ENCODE measurements at places on chromosomes 1 and 21. TPM values are rescaled to one million over a fixed set of nuclear protein-coding genes. Genes with fewer than 3 reads are reported as not detected.

The PROX1 gene
- 0.49 TPM for total RNA-seq

The CGN gene
- total RNA-seq = 0.71 TPM

- peak; percentile 19 for DNase-seq
Measured at GRCh38 chr1:236063919-236064673, 794 bp downstream of the NID1 start.

The TRAF3IP3 gene
- total RNA-seq = not detected

DNA sequence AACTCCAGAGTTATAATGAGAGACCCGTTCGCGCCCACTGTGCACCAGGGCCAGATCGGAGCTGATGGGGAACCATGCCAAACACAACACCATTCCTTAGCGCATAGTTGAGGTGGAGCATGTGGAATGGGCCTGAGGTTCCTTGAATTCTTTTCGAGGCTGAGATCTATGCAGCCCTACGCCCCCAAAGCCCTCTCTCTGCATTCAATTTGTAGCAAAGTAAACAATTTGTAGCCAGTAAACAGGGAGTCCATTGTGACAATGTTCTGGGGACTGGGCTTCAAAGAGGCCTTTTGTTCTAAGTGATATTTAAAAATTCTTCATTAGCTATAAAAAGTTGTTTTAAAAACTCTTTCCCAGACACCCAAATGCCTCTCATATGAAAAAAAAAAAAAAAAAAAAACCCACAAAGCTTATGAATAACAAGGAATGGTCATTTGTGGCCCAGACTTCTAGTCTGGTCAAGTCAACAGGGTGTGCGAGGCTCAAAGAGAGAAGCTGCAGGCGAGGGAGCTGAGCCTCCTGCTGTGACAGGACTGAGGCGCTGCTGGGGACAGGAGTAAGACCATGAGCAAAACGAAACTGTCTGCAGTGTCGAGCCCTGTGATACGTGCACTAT, 30.6 kb upstream of the KCNE2 start:
- DNase-seq = no peak

- peak; percentile 60 for DNase-seq
Measured at GRCh38 chr1:161792740-161793139, 26.6 kb downstream of the ATF6 start.

DNA sequence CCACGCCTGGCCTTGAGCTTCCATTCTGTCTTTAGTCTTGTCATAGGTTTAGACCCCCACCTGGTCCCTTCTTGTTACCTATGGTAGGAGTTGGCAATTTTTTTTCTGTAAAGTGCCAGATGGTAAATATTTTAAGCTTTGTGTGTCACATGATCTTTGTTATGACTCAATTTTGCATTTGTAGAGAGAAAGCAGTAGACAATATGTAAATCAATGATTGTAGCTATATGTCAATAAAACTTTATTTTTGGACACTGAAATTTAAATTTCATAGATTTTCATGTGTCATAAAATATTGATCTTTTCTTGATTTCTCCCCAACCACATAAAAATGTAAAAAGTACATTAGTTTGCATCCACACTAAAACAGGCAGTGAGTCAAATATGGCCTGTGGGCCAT, 8.0 kb downstream of the MKNK1 start:
- no peak for DNase-seq

GRCh38 chr1:180152588-180152987, 2.1 kb upstream of the QSOX1 start:
- DNase-seq = no peak

The TPTE gene
- total RNA-seq = not detected

The LAPTM5 gene
- total RNA-seq = 4.0 TPM

The CORT gene
- total RNA-seq = not detected

The XCL2 gene
- not detected for total RNA-seq

The VPS72 gene
- total RNA-seq = 65.7 TPM

- DNase-seq = no peak
Measured at GRCh38 chr1:42966688-42967612, 8.3 kb upstream of the SLC2A1 start.

DNA sequence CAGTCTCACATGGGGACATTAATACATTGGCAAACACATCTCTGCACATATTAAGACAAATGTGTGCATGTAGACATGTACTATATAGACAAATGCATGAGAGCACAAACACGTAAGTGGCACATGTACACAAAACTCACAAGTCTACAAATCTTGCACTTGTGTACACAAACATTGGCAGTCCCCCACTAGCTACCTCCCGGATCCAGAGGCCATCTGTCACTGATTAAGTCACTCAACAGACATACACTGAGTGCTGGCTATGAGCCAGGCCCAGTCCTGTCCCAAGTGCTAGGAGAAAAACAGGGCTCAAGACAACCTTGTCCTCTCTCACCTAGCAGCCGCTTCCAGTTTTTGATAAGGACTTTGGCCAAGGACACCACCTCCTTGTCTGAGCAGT, 7.0 kb downstream of the TCEA3 start:
- no peak for DNase-seq

DNA sequence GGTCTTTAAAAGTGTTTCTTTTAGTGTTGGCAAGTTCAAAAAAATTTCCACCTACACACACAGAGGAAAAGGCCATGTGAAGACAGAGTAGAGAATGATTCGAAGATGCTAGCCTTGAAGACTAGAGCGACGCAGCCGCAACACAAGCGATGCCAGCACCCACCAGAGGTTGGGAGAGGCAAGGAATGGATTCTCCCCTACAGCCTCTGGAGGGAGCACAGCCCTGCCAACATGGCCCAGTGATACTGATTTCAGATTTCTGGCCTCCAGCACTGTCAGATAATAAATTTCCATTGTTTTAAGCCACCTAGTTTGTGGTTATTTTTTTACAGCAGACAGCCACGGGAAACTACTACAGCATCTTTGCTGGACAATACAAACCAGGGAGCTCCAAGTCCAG, 6.9 kb upstream of the ADAR start:
- DNase-seq = no peak

The ATP1A1 gene
- total RNA-seq = 228 TPM

DNA sequence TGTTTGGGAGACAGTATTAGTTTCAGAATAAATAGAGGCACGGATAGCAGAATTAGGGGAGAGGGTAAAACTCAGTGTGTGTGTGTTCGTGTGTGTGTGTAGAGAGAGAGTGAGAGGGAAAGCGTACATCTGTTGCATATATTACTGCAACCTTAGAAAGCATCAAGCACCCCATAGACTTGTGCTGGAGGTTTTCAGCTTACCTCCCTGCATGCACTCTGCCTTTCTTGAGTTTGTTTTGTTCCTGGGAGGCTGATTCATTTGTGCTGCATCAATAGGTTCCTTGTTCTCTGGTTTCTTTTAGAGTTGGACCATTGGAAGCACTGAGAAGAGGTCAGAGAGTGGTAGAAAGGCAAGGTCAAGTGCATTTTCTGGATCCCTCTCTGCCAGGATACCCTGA, 104.4 kb upstream of the KCNK1 start:
- DNase-seq = no peak

- DNase-seq = no peak
Measured at GRCh38 chr1:7196036-7196911, 411.0 kb downstream of the CAMTA1 start.

The CHRM3 gene
- total RNA-seq = not detected

- no peak for DNase-seq
Measured at GRCh38 chr1:83065952-83066727, 932.8 kb downstream of the TTLL7 start.

DNA sequence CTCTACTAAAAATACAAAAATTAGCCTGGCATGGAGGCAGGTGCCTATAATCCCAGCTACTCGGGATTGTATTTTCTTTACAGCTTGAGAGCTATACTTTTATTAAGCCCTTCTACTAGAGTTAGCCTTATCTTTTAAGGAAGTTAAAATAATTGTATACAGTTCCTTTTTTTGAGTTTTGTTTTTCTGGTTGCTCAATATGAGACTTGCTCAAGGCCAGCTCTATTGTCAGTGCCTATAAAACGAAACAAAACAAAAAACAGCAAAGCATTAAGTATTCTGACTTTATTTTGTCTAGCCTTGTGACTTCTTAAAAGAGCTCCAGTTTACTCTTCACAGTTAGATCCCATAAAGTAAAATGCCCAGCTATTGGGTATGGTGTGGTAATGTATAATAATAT, 17.2 kb downstream of the PKN2 start:
- DNase-seq = no peak

DNA sequence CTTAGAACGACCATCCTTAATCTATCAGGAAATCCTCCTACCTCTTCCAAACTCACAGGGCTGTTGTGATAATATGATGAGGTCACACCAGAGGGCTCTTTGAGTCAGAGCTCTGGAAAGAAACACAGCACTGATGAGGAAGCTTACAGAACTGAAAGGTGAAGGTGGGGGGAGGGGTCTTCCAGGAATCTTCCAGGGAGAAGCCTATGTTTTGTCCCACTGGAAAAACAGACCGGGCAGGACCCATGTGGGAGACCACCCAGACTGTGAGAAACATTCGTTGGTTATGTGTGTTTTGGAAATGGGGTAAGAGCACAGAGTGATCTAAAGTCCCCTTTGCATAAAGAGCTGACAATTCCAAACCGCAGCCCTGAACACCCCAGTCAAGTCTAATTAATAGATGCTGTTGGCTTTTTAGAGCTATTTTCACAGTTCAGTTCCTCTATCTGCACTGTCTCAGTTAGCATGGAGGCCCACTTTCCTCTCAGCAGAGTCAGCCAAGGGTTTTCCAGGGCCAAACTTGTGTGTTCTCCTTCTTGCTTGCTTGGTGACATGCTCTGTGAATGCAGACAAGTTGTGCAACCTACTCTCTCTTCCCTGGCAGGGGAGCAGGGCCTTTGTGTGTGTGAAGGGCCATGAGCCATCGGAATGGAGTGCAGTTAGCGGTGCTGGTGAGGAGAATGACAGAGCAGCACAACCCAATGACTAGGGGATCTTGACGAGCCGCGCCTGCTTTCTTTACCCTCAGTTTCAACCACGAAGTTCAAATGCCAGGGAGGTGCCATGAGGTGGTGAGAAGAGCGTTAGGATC, 12.3 kb downstream of the PHLDA3 start:
- no peak for DNase-seq

The RAD54L gene
- total RNA-seq = 7.4 TPM

The KCNH1 gene
- not detected for total RNA-seq

The LCE1F gene
- not detected for total RNA-seq

GRCh38 chr1:174874331-174875053, 125.3 kb upstream of the CACYBP start:
- no peak for DNase-seq

- no peak for DNase-seq
Measured at GRCh38 chr21:42377211-42377950, 11.0 kb upstream of the TFF1 start.

GRCh38 chr1:8560611-8561544, 243.0 kb downstream of the SLC45A1 start:
- DNase-seq = peak; percentile 20

DNA sequence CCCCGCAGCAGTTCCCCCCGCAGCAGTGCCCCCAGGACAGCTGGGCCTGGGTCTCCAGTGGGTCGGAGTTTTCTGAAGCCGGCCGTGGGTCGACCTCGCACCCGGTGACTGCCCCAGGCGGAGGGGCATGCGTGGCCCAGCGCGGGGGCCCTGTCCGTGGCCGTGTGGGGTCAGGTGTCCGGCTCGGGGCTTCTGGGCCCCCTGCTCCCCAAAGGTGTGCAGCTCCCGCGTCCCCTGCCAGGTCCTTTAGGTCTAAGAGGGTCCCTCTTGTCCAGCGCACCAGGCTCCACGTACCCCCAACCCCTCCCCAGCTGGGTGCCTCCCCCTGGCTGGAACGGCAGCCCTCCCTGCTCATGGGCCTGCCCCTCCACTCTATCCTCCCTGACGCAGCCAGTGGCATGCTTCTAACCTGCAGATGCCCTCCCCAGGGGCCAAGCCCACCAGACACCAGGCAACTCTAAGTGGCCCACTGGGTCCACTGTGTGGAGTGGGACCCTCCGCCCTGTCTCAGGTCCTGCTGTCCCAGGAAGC, 5.9 kb upstream of the HES4 start:
- no peak for DNase-seq

DNA sequence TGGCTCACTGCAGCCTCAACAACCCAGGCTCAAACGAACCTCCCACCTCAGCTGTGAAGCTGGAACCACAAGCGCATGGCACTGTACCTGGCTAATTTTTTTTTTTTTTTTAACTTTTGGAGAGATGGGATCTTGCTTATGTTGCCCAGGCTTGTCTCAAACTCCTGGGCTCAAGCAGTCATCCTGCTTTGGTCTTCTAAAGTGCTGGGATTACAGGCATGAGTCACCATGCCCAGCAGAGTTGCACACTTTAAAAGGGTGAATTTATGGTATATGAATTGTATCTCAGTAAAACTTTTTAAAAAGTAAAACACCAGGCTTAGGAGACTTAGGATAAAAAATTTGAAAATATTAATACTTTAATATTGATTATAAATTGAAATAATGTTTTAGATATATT, 99.1 kb downstream of the CLEC20A start:
- DNase-seq = no peak

The TSEN15 gene
- 30.0 TPM for total RNA-seq

GRCh38 chr1:203649999-203650836, 23.6 kb downstream of the ATP2B4 start:
- no peak for DNase-seq

GRCh38 chr1:203166192-203166940, 9.3 kb downstream of the MYBPH start:
- no peak for DNase-seq

DNA sequence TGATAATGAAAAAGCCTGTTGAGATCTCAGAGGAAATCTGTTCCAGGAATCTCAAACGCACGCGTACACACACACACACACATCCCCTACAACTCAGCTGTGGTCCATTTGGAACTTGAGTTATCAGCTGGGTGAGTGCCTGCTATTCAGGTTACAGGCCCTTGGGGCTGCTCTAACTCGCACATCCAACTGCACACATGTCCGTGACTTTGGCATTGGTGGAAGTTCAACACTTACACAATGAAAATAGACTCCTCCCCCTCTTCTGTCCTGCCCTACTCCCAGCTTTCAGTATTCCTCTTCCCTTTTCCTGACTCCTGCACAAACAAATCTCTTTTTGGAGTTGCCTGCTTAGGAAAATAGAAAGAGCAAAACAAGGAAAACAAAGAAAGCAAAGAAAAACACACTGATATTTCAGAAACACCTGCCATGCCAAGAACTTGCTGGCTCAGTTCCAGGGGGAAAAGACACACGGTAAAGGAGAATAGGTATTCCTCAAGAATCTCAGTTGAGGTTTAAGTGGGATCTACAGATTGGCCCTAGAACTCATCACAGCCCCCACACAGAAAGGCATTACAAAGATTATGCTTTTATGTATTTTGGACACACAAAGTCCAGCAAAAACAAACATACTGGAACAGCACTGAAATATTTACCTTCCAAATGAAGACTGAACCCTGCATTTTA, 140.9 kb downstream of the TGFBR3 start:
- DNase-seq = peak; percentile 50

The NID1 gene
- total RNA-seq = 67.7 TPM

DNA sequence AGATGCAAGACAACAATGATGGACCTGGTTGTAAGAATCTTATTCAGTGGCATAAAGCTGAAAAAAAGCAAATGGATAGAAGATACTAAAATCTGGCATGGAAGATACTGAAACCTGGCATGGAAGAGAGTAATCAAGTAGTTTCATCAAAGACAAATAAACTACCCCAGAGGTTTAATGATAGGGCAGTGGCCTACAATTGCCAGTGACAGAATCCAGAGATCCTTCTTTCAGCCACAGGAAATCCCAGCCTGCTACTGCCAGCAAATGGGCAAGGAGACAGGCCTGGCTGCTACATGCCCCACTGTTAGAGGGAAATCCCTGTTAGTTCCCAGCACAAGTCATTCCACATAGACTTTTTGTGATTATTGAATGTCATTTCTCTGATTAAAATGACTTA, 409.4 kb downstream of the VAV3 start:
- DNase-seq = no peak

The PACC1 gene
- 18.3 TPM for total RNA-seq

The CFAP107 gene
- total RNA-seq = not detected

The GREM2 gene
- not detected for total RNA-seq

- DNase-seq = no peak
Measured at GRCh38 chr1:18927654-18928272, 25.4 kb upstream of the ALDH4A1 start.

Measured in pulmonary artery endothelial cell (primary cell).